ENCODE measurements at places on chromosomes 4 and X.

DNA sequence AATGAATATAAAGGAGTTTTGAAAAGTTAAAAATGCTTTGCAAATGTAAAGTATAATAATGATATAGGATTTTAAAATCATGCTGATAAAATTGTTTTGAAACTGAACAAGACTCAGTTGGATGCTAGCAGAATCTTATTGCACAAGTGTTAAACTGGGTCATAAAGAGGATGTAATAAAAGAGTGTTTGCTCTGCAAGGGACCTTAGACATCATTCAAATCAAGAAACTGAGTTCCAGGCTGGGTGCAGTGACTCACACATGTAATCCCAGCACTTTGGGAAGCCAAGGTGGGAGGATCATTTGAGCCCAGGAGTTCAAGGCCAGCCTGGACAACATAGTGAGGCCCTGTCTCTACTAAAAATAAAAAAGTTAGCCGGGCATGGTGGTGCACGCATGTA lies 27.5 kb upstream of the DUSP21 start:
- no peak for DNase-seq

GRCh38 chr4:128653527-128654444 lies 155.7 kb upstream of the JADE1 start:
- no peak for DNase-seq

GRCh38 chr4:71415491-71415890 lies 76.7 kb downstream of the SLC4A4 start:
- no peak for DNase-seq

DNA sequence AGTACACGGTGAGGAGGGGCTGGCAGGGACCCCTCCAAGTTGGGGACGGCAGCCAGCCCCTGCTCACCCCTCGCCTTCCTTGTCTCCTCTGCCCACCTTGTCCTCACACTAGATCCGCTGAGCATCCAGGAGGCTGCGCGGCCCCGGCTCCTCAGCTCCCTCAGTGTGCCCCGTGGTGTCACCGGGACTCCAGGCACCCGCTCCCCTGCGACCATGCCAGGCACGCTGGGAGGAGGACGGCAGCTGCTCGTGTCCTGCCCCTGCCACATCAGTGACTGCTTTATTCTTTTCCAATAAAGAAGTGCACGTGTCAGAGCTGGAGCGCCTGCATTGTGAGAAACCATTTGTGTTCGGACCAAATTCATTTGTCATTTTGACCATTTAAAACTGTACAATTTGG lies 6.4 kb downstream of the FAM50A start:
- no peak for DNase-seq

DNA sequence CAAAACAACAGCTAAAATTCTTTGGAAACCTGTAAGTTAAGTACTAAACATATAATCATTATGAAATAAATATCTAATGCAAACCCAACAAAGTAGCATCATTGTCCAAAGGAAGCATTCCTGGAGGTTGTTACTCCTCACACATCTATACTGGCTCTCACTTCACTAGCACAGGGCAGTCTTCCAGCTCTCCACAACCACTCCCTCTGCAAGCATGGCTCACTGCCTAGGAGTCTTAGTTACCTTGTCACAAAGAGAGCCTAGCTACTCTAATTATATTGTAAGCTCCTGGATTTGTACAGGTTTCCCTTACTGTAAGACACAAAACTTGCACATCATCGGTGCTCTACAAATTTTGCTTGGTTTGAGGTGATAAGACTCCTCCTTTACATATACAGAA lies 76.1 kb downstream of the AMMECR1 start:
- DNase-seq = no peak

DNA sequence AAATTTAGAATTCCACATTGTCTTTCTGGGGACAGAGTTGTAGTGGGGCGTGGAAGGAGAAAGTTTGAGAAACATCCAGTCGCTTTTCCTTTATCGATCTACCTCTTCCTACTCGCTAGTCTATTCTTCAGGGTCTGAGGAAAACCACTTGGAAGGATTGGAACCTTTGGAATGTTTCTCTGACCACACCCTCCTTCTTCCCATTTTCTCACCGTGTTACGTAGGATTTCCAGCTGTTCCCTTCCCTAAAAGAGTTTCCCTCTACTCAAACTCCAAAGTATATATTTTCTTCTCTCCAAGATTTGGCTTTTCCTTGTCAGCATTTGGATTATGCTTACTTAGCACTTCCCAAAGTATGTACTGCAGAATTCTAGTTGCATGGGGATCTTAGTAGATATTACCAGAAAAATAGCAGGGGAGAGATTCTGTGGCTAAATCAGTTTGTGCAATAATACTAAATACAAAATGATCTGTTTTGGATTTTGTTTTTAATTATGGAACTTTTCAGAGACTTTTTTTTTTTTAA lies 4.9 kb downstream of the ENPEP start:
- no peak for DNase-seq

DNA sequence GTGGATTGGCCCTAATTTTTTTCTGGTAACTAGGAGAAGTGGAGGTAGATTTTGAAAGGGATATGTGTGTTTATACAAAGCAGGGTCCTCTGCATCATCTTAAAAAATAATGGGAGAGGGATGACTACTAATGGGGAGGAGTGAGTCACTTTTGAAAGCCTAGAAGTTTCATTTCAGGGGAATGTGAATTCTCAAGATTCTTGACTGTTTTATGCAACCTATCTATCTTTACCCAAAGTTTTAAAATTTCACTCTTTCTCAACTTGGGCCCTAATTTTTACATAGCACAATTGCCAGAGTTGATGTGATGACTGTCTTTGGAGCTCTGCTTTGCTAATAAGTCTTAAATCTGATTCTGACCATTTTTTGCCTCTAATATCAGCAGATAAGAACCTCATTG lies 445.2 kb downstream of the GRXCR1 start:
- no peak for DNase-seq

GRCh38 chrX:117977526-117977925 lies 139.1 kb downstream of the KLHL13 start:
- no peak for DNase-seq

DNA sequence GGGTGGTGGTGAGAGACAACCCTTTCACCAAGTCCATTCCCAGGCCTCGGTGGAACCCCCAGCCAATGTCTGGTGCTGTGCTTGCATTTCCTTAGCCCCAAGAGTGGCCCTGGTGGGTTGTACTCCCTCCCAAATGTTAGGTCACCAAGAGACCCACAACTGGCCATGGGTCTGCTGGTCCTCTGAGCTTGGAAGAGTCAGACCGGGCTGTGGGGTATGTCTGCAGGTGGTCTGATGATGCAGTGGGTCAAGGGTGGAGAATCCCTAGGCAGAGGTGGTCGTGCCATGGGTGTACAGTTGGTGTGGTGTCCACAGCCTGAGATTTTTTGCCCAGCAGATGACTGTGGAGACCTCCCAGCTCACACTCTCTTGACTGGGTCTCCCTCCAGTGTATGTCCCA lies 535.7 kb upstream of the CNKSR2 start:
- DNase-seq = no peak
